ENCODE measurements at places on chromosomes 12 and 14.

GRCh38 chr12:6772726-6773589, 638 bp downstream of the LAG3 start:
- no peak for DNase-seq

DNA sequence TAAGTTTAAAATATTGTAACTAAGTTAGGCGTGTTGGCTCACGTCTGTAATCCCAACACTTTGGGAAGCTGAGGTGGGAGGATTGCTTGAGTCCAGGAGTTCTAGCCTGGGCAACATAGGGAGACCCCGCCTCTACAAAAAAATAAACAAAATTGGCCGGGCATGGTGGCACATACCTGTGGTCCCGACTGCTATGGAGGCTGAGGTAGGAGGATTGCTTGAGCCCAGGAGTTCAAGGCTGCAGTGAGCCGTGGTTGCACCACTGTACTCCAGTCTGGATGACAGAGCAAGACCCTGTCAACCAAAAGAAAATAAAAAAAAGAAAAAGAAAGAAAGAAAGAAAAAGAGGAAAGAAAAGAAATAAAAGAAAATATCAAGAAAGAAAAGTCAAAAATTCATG, 72.5 kb downstream of the TSPAN11 start:
- no peak for DNase-seq

- no peak for DNase-seq
Observed at GRCh38 chr14:59688224-59689170, 111.9 kb upstream of the CCDC175 start.

- DNase-seq: no peak
Observed at GRCh38 chr12:56021889-56022497, 1.1 kb downstream of the IKZF4 start.

GRCh38 chr12:71410844-71411243, 28.8 kb upstream of the LGR5 start:
- no peak for DNase-seq

GRCh38 chr14:104804481-104805325, 3.8 kb downstream of the ZBTB42 start:
- DNase-seq: no peak

DNA sequence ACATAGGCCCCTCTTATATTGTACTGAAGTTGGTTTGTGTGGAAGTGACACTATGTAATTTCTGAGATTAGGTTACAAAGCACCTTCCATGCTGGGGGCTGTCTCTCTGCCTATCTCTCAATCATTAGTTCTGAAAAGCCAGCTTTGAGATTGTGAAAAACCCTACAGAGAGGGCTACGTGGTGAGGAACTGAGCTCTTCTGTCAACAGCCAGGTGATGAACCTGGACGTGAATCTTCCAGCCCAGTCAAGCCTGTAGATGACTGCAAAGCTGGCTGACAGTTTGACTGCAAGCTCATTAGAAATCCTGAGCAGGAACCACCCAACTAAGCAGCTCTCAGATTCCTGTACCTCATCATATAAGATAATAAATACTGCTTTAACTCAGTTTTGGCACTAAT, 36.3 kb upstream of the BBS10 start:
- DNase-seq: no peak

DNA sequence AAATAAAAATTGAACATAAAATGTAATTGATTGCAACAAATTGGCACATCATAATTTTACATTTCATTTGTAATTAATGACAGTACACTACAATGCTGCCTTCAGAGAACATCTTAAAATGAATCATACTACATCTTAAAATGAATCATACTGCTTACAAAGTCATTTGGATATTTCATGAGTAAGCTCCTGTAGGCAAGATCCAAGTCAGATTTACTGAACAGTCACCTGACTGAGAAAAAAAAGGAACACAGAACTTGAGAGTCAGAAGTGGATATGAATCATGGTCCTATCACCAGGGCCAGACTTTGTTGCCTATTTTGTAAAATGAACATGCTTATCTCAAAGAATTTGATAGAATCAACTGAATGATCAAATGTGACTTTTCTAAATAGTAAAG, 32.7 kb upstream of the FBLN5 start:
- no peak for DNase-seq

DNA sequence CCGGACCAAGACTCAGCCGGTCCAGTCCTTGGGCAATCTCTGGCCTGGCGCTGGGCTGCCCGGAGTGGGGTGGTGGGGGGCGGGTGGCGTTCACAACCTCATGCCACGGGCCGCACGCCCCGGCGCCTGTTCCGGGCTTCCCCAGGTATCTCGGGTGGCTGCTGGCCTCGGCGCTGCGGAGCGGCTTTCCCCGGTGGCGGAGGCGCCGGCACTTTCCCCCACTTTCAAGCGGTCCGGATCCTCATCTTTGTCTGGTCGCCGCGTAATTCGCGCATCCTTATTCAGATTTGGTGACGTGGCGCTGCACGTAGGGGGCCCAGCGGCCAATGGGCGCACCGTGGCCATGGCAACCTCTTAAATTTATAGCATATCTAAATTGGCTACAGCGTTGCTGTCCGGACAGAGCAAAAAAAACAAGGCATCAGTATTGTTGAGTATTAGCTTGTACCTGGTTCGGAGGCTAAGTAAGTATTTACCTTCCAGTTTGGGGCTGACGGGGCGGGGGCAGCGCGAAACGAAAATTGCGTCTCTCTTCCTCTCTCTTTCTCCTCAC, at the start of gene LHX5:
Gene LHX5, minus strand, starts transcription at position 253 of the 553 bp plus-strand sequence. CDS start 373 bp downstream, outside the sequence.
- DNase-seq: no peak

DNA sequence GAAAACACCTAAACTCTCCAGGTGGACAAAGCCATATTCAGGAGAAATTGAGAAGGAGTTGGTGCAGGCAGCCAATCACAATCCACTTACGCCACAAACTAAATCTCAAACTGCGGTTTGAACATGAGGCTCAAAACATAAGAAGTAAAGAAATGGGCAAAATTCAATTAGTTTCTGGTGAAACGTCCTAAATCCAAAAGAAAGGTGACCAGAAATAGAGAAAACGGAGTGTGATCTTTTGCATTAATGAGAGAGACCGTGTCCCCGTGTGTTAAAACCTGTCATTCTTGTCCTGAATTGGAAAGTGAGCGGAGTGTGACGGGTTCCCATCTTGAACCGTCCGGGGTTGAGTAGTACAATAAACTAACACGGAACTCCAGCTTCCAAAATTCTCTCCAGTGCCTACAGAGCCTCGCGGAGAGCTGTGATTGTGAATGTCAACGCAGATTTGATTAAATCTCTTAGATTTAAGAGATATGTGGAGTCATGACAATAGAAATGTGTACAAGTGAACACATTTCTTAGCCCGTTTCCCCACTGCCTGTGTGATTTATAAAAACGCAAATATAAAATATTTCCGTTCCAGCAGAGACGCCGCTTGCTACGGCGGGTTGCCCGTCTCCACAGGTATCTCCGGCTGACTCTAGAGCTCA, 595 bp upstream of the METAP2 start:
- DNase-seq: no peak

GRCh38 chr14:52067873-52068614, 815 bp downstream of the NID2 start:
- DNase-seq: no peak

GRCh38 chr12:22046968-22047390, 961 bp downstream of the CMAS start:
- no peak for DNase-seq

DNA sequence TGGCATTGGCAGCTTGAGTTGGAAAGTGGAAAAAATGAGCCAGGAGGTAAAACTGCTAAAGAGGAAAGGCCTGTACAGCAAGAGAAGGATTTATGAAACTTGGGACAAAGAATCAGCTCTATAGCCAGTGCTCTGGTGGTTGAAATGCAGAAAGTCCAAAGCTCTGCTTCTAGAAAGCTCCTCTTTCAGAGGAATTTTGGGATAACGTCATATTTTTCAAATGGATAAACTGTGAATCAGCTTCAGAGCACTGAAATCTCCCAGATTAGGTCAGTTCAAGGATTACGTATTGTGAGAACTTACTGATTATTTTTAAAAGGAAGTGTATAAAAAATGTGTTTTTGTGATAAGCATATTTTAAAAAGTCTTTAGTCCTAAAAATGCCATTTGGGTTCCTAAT, 203.1 kb upstream of the CNOT2 start:
- no peak for DNase-seq

GRCh38 chr12:113689047-113689610, 217.5 kb upstream of the LHX5 start:
- DNase-seq: no peak

DNA sequence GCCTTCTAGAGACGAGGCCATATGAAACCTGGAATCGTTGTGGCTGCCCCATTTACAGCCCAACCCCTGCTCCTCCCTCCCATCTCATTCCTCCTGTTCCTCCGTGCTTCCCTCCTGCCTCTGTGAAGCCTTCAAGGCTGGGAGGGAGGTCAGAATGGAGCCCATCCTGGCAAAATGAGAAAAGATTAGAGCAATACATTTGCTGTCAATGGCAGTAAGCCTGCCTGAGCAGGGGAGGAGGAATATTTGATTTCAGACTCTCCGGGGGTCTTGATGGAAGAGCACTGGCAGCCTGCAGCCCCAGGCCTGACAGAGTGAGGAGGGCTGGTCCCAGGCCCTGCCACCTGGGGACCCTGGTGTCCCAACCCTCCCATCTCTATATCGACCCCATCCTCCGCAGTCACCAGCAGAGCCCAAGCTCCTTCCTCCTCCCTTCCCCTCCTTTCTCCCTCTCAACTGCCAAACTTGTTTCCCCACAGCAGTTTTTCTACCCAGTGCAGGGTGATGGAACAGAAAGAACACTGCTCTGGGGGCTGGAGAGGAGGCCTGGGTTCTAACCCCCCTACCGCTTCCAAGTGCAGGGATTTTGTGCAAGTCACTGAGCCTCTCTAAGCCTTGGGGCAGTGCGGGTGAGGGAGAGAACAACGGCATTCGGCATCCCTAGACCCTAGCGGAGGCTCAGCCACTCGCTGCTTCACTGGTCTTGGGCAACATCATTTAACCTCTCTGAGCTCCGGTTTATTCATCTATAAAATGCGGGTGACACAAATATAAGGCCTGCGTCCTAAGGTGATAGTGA, 16.0 kb upstream of the RACGAP1 start:
- no peak for DNase-seq
